Fibroblast of skin of back (primary cell): ENCODE measurements at places on chromosomes 5 and 9.

DNA sequence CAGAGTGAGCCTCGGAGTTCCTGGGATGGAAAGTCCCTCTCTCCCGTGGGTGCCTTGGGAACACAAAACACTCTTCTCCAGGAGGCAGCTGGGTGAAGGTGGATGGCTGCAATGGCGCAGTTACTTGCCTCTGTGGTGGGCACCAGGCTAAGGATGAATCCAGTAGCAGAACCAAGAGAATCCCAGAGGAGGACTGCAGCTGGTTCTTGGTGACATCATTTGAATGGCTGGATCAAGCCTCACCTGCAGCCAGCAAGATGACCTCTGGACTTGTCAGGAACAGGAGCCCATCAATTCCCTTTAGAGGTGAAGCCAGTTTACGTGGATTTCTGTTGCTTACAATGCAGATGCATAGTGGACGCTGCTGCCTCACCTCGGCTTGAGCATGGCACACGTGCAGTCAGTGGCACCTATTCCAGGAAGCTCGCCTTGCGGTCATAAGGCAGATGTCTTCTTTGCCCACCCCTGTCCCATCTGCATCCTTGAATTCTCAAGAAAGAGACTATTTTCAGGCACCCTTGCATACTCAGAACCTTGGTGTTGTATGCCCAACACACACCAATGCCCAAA lies 34.1 kb upstream of the ADAMTS2 start:
- no peak for DNase-seq

DNA sequence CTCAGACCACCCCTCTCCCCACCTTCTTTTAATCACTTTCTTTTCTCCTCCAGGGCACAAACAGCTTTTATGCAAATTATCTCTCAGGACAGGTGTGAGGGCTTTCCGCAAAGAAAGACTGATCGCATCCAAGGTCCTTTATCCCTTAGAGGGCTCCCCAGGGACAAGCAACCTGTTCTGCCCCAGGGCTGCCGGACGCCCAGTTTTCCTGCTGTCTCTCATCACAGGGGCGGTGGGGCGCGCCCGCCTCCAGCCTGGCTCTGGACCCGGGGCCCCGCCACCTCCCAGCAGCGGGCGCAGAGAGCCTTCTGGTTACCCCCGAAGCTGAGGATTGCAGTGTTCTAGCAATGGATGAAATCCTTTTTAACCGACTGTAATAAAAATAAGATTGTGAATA lies 266.1 kb downstream of the CWC27 start:
- no peak for DNase-seq

GRCh38 chr9:13865869-13866268 lies 448.1 kb downstream of the NFIB start:
- DNase-seq = no peak

DNA sequence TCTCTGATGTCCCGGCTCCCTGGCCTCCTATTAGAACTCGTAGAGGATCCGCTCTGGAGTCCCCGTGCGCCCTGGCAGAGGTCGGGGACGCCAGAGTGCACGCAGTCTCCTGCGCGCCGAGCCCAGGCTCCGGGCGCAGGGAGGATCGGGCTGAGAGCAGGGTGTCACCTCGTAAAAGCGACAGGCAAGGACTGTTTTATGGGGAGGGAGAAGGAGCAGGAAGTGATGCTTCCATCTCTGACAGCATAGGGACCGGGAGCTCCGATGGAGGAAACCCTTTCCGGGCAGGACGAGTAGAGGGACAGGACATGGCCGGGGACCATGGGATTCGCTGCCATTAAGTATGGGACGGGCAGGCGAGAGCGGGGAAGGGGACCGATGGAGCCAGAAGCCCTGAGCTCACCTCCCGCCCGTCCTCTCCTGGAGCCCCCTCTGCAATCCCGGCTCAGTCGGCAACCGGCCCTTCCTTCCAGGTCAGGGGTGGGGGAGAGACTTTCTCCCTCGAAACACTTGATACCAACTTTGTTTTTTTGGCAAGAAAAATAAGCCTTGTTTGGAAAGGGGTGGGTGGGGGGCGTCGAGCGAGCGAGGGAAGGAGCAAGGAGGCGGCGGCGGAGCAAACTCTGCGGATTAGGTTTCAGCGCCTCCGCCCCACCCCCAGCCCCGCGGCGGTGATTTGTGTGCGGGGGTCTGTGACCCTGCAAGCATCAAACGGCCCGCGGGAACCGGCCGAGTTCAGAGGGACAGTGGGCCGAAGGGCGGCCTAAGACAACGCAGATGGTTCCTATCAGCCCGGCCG lies 12.6 kb downstream of the LMX1B start:
- DNase-seq = no peak

DNA sequence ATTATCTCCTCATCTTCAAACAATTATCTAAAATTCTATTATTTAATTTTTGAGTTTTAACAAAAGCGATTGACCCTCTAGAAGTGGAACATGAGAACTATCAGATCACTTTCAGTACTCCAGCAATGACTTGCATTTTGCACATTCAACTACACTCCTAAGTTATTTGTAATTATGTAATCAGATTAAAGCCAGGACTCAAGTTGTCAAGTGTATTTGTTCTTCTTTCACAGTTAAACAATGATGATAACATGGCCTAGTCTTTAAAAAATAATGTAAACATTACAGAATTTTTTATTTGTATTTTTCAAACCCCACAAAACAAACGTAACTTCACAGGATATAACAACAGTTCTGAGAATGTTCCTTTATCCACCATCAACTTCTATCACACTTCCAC lies 2148.9 kb upstream of the ACO1 start:
- no peak for DNase-seq

- DNase-seq = no peak
These were observed 45.6 kb upstream of the DMRT1 start for GRCh38 chr9:795869-796268.
